ENCODE measurements at places on chromosomes 2 and 18. TPM values are rescaled to one million over a fixed set of nuclear protein-coding genes. Genes with fewer than 3 reads are reported as not detected.

Gene SERPINB7
- total RNA-seq: 0.68 TPM

Gene RAB6D
- total RNA-seq: not detected

Gene HNMT
- total RNA-seq: 18.8 TPM

Gene THSD7B
- 0.16 TPM for total RNA-seq

DNA sequence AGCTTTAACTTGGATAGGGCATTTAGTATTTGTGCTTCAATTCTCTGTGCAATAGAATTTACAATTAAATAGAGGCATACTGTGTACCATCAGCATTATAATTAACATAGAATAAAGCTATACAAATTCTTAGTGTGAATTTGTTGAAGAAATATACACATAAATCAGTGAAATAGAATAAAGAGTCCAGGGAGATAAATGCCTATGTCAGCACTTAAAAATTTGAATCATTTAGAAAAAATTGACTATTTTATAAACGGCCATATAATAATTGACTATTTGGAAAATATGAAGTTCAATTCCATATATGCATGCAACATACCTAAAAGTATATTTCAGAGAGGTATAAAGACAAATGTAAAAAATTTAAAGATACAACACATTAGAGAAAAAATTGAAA lies 348.7 kb downstream of the NR4A2 start:
- DNase-seq: no peak

GRCh38 chr2:238286987-238287736 lies 1.2 kb downstream of the PER2 start:
- DNase-seq: no peak

DNA sequence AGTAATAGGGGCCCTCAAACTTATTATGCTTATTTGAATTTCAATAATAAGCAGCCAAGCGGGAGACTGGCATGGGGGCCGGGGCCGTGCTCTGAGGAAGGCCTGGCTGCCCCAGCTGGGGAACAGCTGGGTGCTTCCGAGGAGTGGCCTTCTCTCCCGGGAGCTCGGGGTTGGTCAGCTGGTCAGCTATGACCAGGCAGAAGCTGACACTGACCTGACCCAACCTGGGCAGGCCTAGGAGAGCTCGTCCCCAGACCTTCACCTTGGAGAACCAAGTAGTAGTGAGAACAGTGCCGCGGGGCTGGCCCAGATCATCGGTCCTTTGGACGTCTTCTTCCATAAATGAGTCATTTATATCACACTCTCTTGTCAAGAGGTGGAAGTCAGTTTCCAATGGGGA lies 36.1 kb downstream of the RRM2 start:
- no peak for DNase-seq

GRCh38 chr2:120932472-120932871 lies 196.8 kb downstream of the GLI2 start:
- no peak for DNase-seq

DNA sequence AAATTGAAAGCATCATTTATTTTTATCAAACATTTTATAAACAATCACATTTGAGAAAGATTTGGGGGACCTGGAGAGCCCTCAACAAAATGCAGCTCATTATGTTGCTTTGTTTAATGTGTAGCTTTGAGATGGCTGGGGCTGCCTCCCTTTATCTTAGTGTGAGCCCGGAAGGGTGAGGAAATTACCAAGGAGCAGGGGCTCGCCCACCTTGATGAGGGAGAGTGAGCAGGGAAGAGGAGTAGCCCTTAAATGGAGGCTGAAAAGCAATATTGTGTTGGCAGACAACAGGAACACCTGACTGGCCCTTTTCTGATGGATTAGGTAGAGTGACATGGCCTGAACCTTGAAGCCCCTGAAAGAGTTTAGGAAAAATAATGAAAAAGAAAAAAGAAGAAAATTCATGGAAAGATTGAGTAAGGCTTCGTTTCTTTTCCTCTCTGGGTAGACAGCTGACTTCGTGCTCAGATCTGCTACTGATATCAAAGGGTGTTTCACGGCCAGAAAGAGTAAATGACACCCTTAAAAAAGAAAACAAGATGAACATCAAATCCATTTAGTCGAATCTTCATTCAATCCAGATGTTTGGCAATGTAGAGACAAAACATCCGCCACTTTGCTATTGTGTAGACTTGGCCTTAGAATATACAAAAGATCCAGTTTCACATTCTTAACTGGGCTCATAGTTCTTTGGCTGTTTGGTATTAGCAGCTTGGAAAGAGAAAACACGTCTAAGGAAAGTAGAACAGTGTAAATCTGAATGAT lies 206.5 kb upstream of the TCF4 start:
- DNase-seq: no peak

DNA sequence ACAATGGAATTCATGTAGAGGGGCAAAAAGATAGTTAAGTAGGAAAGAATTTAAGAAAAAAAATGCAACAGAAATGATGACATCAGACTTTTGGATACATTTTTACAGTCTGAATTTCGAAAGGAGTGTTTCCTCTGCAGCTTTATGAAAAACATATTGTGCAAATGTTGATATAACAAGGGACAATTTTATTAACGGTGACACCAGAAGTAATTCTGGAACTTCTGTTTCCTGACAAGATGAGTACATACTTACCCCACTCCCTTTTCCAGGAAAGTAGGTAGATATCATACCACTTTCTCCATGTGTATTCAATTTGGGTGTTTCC lies 369.6 kb downstream of the FBXO15 start:
- no peak for DNase-seq
